GM23248 (cell line): ENCODE measurements at places on chromosomes 12 and 14.

GRCh38 chr12:5739917-5740316 is 205.1 kb downstream of the ANO2 start:
- no peak for DNase-seq

- peak; percentile 24 for DNase-seq
These were observed 1346.4 kb downstream of the TMEM121 start for GRCh38 chr14:106872611-106873446.

GRCh38 chr12:54054742-54055194 is 1.1 kb downstream of the HOXC4 start:
- DNase-seq: peak; percentile 44

GRCh38 chr12:53568809-53569557 is 57.2 kb downstream of the ATF7 start:
- peak; percentile 73 for DNase-seq

DNA sequence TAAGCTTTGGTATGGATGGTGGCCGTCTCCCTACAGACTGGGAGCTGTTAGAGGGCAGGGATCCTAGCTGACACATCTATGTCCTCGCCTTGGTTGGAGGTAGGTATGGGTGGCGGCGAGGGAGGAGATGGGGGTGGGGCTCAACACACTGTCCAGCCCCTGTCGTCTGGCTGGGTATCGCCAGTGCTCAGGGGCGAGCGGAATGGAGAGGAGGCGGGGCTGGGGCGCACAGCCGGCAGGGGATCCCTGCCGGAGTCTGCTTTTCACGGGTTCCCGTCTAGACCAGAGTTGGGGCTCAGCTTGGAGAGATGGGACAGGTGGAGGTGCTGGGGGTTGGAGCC is 16.1 kb downstream of the TAMALIN start:
- no peak for DNase-seq

- no peak for DNase-seq
These were observed 127.0 kb upstream of the SSTR1 start for GRCh38 chr14:38080696-38081095.

- DNase-seq: no peak
These were observed 11.8 kb downstream of the LIN7A start for GRCh38 chr12:80925983-80926382.

DNA sequence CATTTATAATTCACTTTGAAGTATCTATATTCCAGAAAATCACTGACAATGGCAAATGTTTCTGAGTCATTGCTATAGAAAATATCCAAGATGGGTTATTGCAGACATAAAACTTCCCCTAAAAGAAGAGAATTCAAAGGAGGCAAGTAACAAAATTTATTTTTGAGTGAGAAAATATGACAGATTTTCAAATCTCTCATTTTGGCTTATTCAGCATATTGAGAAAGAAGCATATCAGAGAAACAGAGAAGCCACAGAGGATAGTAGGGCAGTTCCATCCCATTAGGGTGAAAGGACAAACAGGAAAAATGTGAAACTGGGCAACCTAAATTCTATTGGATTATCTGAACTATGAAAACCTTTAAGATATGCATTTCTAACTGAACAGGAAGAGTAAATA is 85.0 kb downstream of the SYT1 start:
- DNase-seq: no peak

- DNase-seq: no peak
These were observed 81.8 kb upstream of the EVL start for GRCh38 chr14:99983251-99984015.

- DNase-seq: peak; percentile 70
These were observed 196.9 kb upstream of the NOVA1 start for GRCh38 chr14:26794731-26795130.

GRCh38 chr12:101823039-101823438 is 7.7 kb downstream of the GNPTAB start:
- no peak for DNase-seq

DNA sequence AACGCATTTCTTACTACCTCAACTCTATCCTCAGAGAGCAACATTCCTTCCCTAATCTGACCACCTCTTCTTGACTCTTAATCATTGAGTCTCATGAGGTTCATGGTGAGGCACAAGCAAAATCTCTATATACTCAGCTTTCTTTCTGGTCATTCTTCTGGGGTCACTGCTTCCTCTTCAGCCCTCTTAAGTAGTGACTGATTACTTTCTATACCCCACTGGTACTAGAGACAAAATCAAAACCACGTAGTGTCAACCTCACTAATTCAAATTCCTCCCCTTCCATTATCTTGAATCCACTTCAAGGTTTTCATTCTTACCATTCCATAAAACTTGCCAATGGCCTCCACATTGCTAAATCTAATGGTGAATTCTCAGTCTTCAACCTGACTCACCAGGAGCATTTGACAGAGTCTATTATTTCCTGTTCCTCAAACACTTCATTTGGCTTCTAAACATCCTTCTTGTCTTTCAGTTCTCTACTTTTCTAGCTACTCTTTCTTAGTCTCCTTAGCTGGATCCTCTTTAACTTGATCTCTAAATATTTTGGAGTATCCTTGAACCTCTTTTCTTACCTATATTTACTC is 6.8 kb downstream of the WDHD1 start:
- peak; percentile 52 for DNase-seq

DNA sequence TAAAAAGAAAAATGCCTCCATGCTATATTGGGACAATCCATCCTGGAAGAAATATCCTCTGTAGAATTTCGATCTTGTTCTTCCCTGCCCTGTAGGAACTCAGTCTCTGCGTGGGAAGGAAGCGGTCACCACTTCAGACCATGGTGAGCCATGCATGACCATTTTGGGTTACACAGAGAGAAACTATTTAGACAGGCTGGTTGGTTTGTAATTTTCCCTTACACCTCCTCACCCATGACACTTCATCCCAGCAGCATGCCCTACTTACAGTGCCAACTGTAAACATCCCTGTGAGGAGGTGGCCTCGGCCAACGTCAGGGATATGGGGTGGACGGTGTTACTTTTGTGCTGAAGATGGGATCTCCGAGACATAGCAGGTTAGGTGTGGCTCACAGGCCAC is 121.4 kb downstream of the SMOC1 start:
- DNase-seq: peak; percentile 74

GRCh38 chr14:70563869-70564268 is 29.1 kb upstream of the ADAM20 start:
- no peak for DNase-seq

DNA sequence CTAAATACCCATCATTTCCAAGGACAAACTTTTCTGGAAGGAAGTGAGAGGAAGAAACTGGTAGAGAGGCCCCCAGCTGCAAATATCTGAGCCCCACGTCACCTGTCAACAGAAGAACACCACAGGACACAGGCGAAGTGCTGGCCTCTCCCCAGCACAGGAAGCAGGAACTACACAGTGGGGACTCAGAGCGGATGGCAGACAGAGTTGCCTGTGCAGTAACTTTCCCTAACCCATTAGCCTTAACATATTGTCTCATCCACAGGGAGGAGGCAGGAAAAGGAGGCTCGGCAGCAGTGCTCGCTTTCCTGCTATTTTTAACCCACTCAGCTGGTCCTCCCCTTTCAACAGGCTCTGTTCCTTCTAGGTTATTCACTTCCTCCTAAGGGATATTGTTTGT is 111.5 kb upstream of the TMPO start:
- DNase-seq: no peak

- DNase-seq: peak; percentile 74
These were observed 2.2 kb upstream of the PPTC7 start for GRCh38 chr12:110585231-110585799.

DNA sequence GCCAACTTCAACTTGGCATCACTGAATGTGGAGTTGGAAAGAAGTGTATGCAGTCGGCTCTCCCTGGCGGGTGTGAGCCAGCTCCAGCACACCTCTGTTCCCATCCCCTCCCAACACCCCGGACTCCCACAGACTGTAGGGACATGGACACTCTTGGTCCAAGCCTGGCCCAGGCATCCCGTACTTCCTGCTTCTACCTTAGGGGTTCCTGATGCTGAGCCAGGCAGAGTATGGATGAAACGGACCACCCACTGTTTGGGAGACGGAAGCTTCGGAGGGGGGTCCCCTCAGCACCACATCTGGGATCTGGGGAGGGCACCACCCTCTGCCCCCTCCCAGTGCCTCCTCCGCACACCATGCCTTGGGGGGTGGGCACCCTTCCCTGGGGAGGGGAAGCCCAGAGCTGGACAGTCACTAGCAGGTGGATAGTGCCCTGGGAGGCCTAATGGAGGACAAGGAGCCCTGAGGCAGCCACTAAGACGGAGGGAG is 62.0 kb downstream of the LGMN start:
- no peak for DNase-seq

DNA sequence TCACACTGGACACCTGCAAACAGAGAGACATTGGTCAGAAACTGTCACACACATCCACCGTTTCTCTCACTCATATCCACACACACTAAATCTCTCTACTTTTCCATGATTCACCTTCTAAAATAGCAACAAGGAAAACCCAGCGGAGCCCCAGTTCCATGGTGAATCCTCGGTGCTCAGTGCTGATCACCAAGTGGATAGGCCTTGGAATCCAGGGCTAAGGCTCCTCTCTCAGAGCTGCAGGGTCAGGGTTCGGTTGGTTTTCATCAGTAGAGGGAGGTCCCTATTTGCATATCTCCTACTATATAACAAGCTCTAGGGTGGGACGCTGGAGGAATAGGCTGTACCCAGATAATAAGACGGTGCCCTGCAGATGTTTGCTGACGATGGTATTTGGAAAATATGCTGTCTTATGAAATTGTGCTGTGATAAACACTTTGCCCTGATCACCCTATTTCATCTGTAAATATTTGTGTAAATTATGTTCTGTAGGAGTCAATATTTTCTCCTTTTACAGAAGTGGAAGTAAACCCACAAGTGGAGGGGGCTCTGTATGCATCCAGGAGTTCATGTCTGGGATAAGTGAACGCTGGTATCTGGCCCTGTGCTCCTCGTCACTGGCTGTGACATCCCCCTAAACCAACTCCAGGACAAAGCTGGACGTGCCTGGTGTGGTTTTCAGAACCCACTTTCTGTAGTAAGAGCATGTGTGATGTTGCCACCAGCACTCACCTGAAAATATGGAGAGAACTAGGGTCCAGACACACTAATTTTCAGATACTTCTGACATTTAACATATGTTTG is 709.2 kb downstream of the TMEM121 start:
- DNase-seq: no peak

DNA sequence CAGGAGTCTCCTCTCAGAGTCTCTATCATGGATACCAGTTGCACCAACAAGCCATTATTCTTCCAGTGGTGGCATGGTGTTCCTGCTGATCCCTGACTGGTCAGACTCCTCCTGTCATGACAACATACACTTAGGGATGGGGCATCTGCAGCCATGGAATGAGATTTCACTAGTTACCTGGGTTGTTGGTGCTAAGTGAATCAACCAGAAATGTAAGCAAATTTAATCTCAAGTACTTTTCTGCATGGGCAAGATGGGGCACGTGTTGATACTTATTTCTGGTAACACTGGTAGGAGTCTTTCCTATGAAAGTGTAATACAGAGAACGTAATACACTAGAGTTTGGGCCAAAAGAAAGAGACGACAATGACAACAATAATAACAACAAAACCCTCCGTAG is 211.5 kb upstream of the FOXN3 start:
- no peak for DNase-seq

GRCh38 chr12:101570047-101570446 is 24.7 kb upstream of the MYBPC1 start:
- DNase-seq: peak; percentile 54

GRCh38 chr12:67702136-67702535 is 53.6 kb downstream of the DYRK2 start:
- DNase-seq: no peak

DNA sequence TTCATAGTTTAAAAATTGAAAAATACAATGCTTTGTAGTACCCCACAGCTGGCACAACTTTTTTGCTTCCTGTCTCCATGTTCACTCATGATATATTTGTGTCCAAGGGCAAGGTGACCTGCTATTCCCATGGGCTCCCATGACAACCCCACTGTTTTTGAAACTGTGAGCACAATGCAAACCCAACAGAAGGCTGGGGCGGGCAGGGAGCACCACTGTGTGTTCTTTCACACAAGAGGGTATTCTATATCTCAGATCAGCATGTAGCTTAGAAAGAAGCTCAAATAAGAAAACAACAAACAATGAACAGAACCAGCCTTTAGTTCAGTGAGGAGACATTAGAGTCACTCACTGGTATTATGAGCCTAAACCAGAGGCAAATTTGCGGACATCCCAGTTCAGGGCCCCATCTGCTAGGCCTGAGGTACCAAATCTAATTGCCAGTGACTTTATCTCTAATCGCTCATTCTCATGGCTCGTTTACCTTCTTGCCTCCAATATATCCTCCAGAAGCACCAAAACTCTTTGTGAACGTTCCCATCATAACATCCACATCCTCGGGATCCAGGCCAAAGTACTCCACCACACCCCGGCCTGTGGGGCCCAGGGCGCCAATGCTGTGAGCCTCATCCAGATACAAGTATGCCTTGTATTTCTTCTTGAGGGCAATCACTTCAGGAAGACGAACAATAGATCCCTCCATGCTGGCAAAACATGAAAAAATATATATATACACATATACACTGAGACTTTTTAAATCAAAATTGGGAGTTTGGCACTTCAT is 56.4 kb upstream of the ISM2 start:
- DNase-seq: no peak
